ENCODE measurements at places on chromosomes 2 and 18. TPM values are rescaled to one million over a fixed set of nuclear protein-coding genes. Genes with fewer than 3 reads are reported as not detected.

PPP4R3B gene
- 51.4 TPM for total RNA-seq

DNA sequence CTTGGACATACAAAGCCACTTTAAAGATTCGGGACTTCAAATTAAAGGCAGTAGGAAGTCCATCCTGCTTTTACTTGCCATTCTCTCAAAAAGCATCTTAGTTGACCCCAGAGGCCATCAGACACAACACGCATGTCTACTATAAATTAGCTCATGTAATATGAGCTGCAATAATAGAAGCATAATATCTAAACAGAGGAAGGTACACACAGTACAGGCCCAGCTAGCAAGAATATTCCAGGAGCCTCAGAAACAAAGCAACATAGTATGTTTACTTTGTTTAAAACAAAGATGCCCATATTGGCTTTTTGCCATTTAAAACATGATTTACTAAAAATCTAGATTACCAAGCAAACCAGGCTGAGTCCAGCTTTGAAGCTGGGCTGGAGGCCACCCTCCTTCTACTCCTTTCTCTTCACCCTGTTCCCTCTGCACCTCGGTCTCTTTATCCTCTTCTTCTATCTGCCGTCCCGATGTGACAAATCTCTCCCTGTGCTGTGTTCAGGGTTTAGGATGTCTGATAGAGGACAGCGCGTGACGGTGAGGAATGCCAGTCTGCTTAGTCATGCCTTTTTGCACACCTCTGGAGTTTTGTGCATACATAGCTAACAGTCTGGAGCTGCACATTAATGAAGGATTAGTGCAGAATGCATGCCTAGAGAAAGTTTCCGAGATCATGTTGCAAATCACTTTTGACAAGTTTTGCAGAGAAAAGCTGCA, 28.2 kb downstream of the DTNA start:
- DNase-seq: peak; percentile 68
- H3K27ac ChIP-seq: no peak overlapping the region
- no peaks in the 10 kb centered on the region for H3K4me1 ChIP-seq
- no peaks in the 10 kb centered on the region for H3K36me3 ChIP-seq
- H3K27me3 ChIP-seq: no peaks in the 10 kb centered on the region
- H3K4me3 ChIP-seq: no peak overlapping the region

DNA sequence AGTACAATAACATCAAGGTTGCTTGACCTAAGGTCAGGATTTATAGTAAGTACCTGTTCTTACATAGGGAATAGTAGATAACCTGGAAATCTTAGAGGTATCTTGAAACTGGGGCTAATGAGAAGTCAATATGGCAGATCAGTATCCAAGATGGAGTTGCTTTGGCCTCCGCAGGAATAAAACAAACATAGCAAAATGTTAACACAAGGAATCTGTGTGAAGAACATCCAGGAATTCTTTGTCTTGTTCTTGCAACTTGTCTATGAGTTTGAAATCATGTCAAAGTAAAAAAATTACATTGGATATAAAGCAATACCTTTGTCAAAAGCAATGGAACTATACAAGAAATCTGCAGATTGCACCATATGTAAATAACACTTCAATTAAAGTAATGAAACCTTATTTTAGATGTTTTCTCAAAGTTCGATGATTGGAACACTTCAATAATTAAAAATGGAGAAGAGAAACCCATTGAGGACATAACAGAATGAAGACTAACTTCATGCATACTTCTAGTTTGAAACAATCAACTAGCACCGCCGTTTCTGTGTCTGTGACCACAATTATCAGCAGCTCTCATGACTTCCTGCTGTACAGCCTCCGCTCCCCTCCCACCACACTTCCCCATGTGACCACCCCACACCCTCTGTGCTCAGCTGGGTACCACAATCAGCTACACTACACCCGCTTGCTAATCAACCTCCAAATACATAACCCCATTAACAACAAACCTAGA, 27.6 kb downstream of the C2orf76 start:
- H3K4me3 ChIP-seq: no peak overlapping the region
- no peaks in the 10 kb centered on the region for H3K36me3 ChIP-seq
- no peak overlapping the region for H3K27ac ChIP-seq
- DNase-seq: no peak
- no peaks in the 10 kb centered on the region for H3K27me3 ChIP-seq

DNA sequence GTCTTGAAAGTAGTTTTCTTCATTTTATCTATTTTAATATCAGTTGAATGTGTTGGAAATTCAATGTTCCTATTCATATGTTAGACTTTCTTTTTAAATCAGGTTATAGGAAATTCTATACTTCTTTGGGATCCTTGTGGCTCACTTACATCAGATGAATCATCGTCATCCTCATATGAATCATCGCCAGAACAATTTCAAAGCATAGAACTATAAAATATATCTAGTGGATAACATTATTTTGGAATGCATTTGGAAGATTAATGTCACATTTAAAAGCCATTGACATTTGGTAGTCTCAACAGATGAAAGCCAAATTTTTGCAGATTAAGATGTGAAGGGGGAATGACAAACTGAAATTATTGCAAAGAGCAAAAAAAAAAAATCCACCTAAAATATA, 94.1 kb downstream of the FAM161A start:
- H3K27me3 ChIP-seq: no peaks in the 10 kb centered on the region
- H3K4me1 ChIP-seq: peaks cover 4% of the 10 kb centered on the region
- no peak overlapping the region for H3K27ac ChIP-seq
- DNase-seq: peak; percentile 80

DNA sequence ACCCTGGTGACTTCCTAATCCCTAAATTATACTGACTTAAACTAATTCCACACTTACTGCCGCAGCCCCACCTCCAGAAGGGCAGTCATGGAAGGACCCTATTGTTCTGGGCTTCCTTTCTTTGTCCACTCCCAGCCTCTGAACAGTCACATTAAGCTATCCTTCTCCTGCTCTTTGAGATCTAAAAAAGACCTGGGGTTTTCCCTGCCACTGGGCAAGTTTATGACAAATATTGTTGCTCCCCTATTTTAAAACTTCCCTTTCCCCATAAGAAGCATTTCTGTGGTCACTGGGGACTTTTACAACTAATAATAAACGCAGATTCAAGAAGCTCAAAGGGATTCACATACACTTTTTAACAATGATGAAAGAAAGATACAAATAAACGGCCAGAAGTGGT, 47.2 kb upstream of the XPO1 start:
- H3K4me1 ChIP-seq: no peaks in the 10 kb centered on the region
- H3K36me3 ChIP-seq: no peaks in the 10 kb centered on the region
- no peak overlapping the region for H3K4me3 ChIP-seq
- no peaks in the 10 kb centered on the region for H3K27me3 ChIP-seq

DNA sequence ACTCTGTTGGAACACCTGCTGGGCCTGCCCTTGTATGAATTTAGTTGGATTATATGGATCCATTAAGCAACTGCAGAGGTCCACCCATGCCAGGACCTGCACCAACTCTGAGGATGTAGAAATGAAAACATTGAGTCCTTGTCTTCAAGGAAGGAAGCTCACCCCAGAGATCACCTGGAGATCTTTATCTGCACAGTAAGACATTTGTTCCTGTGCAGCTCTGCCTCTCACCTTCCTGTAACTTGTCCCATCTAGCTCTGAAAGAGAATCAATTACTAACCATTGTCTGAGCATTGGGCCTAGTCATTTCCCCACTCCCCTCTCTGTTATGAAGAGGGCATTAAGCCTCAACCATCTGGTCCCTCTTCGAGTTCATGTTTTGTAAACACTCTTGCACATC, 105.2 kb upstream of the YWHAQ start:
- no peaks in the 10 kb centered on the region for H3K27me3 ChIP-seq
- DNase-seq: no peak
- H3K36me3 ChIP-seq: no peaks in the 10 kb centered on the region

DNA sequence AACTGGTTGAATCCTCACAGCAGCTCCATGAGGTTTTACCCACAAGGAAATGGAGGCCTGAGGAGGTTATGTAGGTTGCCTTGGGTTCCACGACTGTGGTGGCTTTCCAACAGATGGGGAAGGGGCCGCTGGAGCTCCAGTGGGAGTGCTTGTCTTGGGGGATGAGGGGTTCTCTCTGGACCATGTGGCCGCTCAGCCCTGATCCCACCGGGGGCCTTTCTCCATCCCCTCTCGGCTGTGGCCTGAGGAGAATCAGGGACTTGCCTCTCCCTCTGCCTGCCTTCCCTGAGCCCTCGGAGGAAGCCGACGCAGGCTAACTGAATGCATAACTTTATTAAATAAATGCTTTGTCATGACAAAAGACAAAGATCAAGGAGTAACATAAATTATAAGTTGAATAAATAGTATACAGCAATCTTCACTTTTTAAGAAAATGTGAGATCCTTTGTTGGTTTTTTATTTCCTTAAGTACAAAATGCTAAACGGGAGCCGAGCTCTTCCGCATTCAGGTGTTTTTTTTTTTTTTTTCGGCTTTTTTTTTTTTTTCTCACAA, 23.5 kb downstream of the IGFBP5 start:
- no peaks in the 10 kb centered on the region for H3K27me3 ChIP-seq
- no peak overlapping the region for H3K27ac ChIP-seq
- peaks cover 12% of the 10 kb centered on the region for H3K36me3 ChIP-seq
- no peak overlapping the region for H3K4me3 ChIP-seq

GRCh38 chr2:42872721-42873120, 80.3 kb upstream of the HAAO start:
- no peaks in the 10 kb centered on the region for H3K27me3 ChIP-seq
- H3K36me3 ChIP-seq: no peaks in the 10 kb centered on the region

GDF7 gene
- 0.33 TPM for total RNA-seq

- peak overlapping the region; percentile 88 for H3K27ac ChIP-seq
- peaks cover 4% of the 10 kb centered on the region for H3K4me1 ChIP-seq
- H3K4me3 ChIP-seq: peak overlapping the region; percentile 97
- DNase-seq: no peak
Measured at GRCh38 chr2:101253703-101254450, 1.2 kb downstream of the CNOT11 start.

GRCh38 chr2:5690286-5690685, 1.9 kb upstream of the SOX11 start:
- no peaks in the 10 kb centered on the region for H3K4me1 ChIP-seq
- H3K36me3 ChIP-seq: no peaks in the 10 kb centered on the region
- no peak overlapping the region for H3K27ac ChIP-seq
- peak; percentile 46 for DNase-seq

RSAD2 gene
- total RNA-seq: 1.7 TPM

- no peaks in the 10 kb centered on the region for H3K36me3 ChIP-seq
- no peak overlapping the region for H3K27ac ChIP-seq
- H3K4me1 ChIP-seq: no peaks in the 10 kb centered on the region
- DNase-seq: no peak
- H3K27me3 ChIP-seq: no peaks in the 10 kb centered on the region
Measured at GRCh38 chr18:58822944-58823343, 41.7 kb upstream of the ZNF532 start.

- no peaks in the 10 kb centered on the region for H3K36me3 ChIP-seq
- DNase-seq: no peak
- H3K4me1 ChIP-seq: no peaks in the 10 kb centered on the region
Measured at GRCh38 chr2:78592491-78592890, 433.0 kb upstream of the REG3G start.

- H3K27me3 ChIP-seq: no peaks in the 10 kb centered on the region
- peaks cover 11% of the 10 kb centered on the region for H3K36me3 ChIP-seq
Measured at GRCh38 chr2:33301355-33301754, 175.1 kb upstream of the RASGRP3 start.

DNA sequence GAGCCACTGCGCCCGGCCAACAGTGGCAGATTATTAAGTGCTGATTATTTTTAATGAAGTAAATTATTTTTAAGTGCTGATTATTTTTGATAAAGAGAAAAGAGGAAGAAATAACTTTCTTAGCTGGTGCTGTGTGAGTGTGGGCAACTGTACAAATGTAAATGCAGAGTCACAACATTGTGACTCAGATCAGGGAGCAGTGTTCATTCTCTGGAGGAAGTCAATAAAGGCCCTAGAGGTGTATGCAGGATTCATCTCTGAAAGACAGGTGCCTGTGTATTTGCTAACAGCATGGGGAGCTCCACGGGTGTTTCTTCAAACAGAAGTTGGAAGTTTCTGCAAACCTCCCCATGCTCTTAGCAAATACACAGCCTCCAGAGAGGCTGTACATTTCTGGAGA, 6.2 kb downstream of the KRTCAP3 start:
- H3K27ac ChIP-seq: no peak overlapping the region
- peaks cover 7% of the 10 kb centered on the region for H3K36me3 ChIP-seq
- H3K4me1 ChIP-seq: no peaks in the 10 kb centered on the region

GRCh38 chr2:11679016-11679415, 9.0 kb upstream of the NTSR2 start:
- no peak overlapping the region for H3K27ac ChIP-seq
- DNase-seq: no peak
- H3K4me1 ChIP-seq: peaks cover 20% of the 10 kb centered on the region
- peaks cover 5% of the 10 kb centered on the region for H3K27me3 ChIP-seq
- no peaks in the 10 kb centered on the region for H3K36me3 ChIP-seq
- no peak overlapping the region for H3K4me3 ChIP-seq

- no peaks in the 10 kb centered on the region for H3K4me1 ChIP-seq
- no peaks in the 10 kb centered on the region for H3K27me3 ChIP-seq
- H3K27ac ChIP-seq: no peak overlapping the region
- no peak for DNase-seq
- H3K4me3 ChIP-seq: no peak overlapping the region
Measured at GRCh38 chr2:142426064-142426463, 295.2 kb upstream of the LRP1B start.

DNA sequence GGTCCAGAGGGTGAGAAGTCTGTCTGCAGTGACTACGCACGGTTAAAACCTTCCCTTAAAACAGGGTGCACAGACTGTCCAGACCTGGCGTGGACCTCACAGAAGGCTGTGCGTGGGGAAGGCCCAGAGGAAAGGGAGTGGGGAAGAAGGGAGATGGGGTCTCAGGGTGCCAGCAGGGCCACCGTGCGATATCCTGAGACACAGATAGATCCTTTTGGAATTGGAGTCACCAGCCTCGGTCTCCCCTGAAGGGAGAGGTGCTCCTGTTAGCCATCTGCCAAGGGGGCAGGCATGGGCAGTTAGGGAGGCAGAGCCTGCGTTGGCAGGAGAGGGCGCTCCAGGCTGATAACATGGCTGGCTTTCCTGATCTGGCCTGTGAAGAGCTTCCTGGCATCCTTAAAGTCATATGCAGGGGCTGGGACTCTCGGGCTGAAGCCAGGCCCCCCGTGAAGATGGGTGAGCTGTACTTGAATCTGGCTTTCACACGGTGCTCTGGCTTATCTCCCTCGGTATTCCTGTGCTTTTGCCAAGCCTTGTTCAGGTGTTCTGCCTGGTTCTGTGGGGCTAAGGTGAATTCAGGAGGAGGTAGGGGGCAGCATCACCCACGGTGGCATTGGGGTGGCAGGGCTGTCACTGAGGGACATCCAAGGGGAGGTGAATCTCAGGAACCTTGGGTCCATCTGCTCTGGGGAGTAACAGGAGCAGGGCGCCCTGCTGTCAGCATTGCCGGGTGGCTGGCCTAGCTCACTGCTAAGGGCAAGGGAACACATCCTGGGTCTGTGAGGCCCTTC, 107.2 kb upstream of the SMAD2 start:
- H3K4me3 ChIP-seq: no peak overlapping the region
- no peaks in the 10 kb centered on the region for H3K4me1 ChIP-seq
- no peak for DNase-seq
- no peaks in the 10 kb centered on the region for H3K36me3 ChIP-seq
- H3K27ac ChIP-seq: no peak overlapping the region

GRCh38 chr2:217631115-217631514, 371.7 kb downstream of the TNS1 start:
- no peak overlapping the region for H3K4me3 ChIP-seq
- peaks cover 6% of the 10 kb centered on the region for H3K27me3 ChIP-seq
- no peak overlapping the region for H3K27ac ChIP-seq
- no peaks in the 10 kb centered on the region for H3K4me1 ChIP-seq
- DNase-seq: no peak

SLC9A4 gene
- total RNA-seq: not detected
